MV-4-11 (cell line): ENCODE measurements at places on chromosomes 13 and 19.
A peak's percentile ranks its signal among the peaks of the same experiment; 100 is the strongest.

- no peak for DNase-seq
Measured at GRCh38 chr13:111846391-111847159, 220.4 kb upstream of the SOX1 start.

DNA sequence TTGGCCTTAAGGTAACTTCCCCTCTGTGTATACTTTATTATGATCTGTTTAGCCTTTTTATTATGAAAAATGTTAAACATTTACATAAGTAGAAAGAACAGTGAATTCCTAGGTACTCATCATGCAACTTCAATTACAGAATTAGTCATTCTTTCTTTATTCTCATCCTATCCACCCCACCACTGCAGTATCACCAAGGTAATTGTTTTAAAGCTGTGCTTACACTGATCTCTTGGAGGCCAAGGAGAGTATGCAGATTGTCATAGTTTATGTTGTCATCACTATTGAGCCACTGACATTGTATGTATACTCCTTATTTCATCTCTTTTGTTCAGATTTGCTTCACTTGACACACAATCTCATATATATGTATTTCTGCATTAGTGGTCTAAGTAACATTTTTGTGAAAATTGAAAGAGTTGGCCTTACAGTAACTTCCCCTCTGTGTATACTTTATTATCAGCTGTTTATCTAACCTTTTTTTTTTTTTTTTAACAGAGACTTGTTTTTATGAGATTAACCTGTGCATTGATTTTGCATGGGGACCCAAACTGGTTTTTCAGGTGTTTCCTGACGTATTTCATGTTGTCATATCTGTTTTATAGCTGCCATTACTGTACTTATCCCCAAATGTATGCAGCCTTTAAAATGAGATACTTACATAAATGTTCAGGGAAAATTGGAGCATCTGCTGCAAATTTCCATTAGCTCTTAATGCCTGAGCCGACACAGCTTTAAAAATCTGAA, 4.5 kb downstream of the ZNF507 start:
- DNase-seq, result no peak

DNA sequence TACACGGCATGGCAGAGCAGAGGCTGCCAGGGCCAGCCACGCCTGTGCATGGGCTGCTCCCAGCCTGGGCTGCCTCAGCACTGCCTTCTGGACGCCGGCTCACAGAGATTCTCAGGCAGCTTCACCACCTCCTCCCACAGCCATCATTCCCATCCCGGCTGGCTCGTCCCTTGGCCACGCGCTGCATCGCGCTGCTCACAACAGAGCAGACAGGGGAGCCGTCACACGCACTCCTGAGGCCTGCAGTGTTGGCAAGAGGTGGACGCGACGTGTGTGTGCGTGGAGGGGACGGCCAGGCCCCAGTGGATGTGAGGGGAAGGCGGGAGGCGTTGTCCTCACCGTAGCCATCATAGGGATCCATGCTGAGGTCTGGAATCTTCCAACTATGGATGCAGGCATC, 7.6 kb upstream of the PRKD2 start:
- DNase-seq, result no peak

- peak; percentile 68 for DNase-seq
Measured at GRCh38 chr19:17234911-17235299, 8.9 kb downstream of the OCEL1 start.

DNA sequence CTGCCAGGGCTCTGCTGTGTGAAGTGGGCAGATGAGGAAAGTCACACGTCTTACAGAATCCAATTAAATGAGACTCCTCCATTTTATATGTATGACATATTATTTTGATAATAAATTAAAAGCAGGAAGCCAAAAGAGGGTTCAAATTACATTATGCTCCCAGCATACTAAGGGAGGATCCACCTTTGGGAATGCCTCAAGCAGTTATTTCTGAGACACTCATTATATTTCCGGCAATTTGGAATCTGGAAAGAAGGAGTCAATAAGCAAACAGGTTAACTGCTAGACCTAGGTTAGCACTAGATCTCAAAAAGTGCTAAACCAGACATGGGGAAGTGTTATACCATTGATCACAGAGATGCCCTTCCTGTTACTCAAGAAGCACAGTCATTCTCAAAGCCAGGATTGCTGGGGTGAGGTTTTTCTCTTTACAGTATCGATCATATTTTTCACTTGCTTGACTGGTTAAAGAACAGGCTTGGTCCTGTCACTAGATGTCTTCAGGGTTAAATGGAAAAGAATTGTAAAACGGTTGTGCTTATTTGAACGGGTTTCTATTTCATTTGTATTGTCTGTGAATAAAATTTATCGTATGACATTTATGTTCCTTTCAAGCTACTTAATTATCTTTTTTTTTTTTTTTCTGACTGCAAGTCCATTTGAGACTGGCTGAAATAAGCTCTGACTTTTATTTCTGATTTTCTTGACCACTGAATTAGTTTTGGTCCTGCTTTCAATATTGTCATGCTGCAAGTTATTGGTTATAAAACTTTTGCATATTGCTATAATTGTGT, 523.2 kb downstream of the KLF12 start:
- DNase-seq, result no peak

DNA sequence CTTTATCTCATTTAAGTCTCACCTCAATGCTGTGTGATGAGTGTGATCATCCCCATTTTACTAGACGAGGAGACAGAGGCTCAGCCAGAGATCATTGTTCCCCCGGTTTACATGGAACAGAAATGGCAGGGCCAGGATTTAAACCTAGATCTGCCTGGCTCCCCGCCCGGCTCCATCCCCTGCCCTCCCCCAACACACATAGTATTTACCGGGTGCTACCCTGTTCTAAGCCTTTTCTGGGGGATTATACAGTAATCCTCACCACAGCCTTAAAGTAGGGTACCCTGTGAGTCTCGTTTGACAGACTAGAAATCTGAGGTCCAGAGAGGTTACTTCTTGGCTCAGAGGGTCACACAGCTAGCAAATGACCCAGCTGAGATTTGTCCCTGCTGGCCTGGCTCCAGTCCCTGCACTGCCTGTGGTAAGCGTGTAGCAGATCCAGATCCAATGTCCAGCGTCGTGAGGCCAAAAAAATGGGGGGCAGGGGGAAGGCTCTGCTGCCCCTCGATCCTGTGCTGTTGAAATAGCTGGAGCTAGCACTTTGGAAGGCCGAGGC, 3.8 kb upstream of the KLC3 start:
- no peak for DNase-seq

DNA sequence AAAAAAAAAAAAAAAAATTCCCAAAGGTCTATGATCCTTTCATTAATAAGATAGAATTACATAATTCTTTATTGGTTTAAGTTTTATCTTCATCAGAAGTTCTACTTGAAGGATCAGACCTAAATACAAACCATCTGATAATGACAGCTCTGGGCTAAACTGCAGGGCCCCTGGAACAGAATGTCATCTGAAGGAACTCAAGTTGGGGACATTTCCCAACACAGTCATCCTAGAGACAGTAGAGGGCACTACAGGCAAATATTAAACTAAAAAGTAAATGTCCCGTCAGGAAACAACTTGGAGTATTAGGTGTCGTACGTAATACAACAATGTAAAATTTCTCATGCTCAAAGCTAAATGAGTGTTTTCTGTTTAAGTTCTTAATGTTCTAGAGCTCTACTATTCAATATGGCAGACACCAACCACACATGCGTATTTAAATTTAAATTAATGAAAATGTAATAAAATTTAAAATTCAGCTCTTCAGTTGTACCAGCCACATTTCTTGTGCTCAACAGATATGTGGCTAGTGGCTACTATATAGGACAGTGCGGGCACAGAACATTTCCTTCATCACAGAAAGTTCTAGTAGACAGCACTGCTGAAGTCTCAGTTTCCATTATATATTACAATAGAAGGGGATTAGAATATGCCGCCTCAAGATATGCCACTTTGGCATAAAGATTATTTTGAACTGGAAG, 21.8 kb upstream of the NAXD start:
- DNase-seq, result peak; percentile 66

GRCh38 chr13:44309794-44310757, 63.5 kb upstream of the SERP2 start:
- no peak for DNase-seq

DNA sequence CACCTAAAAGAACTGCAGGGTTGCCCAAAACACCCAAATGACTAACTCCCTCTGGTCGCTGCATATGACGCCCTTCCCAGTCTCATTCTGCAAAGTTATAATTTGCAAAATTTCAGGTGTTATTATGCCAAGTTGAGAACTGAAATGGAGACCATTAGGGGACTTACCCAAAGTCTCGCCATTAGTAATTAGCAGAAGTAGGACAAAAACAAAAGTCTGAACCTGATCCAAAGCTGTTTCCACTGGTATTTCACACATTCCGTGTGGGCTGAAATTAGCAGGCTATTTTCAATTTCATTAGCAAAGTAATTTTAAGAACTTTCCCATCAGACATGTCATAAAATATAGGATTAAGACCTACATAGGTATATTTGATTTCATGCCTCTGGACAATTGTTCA, 6.8 kb downstream of the RUBCNL start:
- DNase-seq, result no peak

DNA sequence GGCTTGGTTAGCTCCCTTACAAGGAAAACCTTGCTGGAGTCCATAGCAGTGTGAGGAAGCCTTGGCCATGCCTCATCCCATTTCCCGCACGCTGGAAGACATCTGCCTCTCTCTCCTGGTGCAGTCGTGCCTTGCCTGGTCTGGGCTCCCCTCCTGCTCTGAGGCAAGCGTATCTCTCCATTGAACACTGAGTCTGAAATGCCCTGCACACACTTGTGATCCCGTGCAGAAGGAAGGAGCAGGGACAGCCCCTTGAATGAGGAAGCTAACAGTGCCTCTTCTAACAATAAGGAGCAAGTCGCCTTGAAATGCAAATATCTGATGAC, 407 bp upstream of the ZNF440 start:
- DNase-seq, result no peak

GRCh38 chr13:35648201-35648600, 171.7 kb upstream of the MAB21L1 start:
- DNase-seq, result no peak

GRCh38 chr19:2488405-2488941, 12.5 kb downstream of the GADD45B start:
- DNase-seq, result no peak

DNA sequence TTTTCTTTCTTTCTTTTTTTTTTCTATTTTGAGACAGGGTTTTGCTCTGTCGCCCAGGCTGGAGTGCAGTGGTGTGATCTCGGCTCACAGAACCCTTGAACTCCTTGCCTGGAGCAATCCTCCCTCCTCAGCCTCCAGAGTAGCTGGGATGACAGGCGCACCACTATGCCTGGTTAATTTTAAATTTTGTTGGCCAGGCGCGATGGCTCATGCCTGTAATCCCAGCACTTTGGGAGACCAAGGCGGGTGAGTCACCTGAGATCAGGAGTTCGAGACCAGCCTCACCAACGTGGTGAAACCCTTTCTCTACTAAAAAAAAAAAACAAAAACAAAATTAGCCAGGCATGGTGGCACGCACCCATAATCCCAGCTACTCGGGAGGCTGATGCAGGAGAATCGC, 8.7 kb upstream of the SBNO2 start:
- DNase-seq, result no peak

DNA sequence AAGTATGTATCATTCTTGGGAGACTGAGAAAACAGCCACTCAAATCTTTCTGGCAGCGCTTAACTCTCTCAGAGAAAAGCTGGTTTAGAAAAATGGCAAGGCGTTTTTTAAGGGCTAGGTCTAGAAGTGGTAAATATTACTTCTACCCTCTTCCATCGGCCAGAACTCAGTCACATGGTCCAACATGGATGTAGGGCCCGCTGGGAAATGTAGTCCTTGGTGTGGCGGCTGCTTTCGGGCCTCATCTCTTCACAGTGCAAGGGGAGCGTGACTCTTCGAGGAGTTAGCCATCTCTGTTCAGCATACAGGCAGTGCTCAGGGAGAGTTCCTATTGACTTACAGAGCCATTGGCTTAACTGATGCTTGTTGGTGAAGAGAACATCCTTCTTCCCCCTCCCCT, 6.3 kb downstream of the VSTM2B start:
- DNase-seq, result no peak

GRCh38 chr19:6061376-6062130, 48.7 kb downstream of the RFX2 start:
- no peak for DNase-seq

DNA sequence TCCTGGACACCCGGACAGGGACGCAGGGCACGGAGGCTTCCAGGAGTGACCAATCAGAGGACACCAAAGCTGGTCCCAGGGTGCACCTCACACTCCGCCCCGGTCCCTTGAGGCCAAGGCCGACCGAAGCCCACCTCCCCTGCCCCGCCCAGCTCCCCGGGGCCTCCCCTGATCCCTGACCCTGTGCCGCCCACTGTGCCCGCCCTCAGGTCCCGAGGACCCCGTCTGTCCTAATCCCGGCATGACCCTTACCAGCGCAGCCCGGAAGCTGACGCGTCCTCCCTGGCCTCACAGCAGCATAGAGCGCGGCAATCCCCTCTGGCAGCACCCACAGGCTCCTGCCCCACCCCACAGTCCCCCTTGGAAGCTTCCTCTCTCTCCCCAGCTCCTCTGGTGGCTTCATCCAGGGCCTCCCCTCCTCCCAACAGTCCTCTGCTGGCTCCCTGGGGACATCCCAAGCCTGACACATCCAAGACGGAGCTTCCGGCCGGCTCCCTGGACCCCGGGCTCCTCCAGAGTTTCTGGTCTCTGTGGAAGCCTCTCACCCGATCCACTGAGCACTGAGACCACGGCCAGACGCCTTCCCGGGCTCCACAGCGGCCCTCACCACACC, 7.4 kb upstream of the CDC34 start:
- DNase-seq, result no peak

DNA sequence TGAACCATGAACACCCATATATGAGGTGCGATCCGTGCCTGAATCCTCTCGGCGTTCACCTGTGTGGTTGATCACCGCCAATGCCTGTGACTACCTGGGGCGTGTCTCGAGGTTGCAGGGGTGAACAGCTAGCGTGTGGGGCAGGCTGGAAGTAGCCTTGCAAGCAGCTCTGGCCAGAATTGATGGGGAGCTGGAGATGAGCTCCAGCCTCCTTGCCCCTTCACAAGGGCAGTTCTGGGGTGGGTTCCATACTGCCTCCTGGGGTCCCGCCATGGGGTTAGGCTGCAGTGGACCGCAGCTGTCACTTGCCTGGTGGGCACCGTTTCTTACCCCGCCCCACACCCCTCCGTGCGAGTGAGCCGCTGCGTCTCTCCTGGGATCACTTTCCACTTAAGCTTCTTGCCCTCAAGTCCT, 154.5 kb upstream of the SOX1 start:
- DNase-seq, result no peak

GRCh38 chr19:40923934-40924391, 41.9 kb upstream of the CYP2A7 start:
- no peak for DNase-seq

GRCh38 chr19:48648134-48648533, 2.1 kb upstream of the CA11 start:
- no peak for DNase-seq
